ENCODE measurements at places on chromosomes 6 and 20.

DNA sequence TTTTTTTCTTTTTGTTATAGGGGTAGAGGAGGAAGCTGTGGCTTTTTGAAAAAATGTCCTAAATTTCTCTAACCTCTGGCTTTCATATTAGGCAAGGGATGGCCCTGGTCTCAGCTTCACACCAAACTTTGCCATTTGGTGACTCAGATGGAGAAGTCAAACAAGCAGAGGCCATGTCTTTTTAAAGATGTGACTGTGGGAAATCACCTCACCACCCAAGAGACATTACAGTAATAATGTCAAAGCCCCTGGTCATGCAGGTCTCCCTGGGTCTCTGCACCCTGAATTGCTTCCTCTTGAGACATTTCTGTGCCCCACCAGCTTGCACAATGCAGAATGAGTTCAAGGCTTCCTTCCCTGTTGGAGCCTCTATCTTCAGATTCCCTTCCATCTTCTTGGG, 39.5 kb upstream of the ADGRF5 start:
- DNase-seq = no peak

- DNase-seq = no peak
Observed at GRCh38 chr6:113464960-113465359, 392.2 kb upstream of the MARCKS start.

- no peak for DNase-seq
Observed at GRCh38 chr6:83308833-83309232, 115.7 kb downstream of the RWDD2A start.

DNA sequence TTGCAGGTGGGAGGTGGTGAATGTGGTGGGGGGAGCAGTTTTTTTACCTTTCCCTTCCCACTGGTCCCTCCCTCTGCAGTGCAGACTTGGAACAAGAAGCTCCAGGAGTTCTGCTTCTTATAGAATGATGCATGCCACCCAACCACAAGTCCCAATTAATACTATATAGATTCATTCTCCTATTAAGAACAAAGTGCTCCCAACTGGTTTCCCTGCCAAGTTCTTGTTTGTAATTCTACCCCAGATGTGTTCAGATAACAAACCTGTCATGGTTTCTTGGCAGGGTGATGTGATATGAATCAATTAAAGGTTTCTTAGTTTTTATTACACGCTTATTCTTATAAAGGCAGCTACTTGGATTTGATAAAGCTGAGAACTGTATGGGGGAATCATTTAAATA, 23.9 kb downstream of the HDDC2 start:
- DNase-seq = no peak

DNA sequence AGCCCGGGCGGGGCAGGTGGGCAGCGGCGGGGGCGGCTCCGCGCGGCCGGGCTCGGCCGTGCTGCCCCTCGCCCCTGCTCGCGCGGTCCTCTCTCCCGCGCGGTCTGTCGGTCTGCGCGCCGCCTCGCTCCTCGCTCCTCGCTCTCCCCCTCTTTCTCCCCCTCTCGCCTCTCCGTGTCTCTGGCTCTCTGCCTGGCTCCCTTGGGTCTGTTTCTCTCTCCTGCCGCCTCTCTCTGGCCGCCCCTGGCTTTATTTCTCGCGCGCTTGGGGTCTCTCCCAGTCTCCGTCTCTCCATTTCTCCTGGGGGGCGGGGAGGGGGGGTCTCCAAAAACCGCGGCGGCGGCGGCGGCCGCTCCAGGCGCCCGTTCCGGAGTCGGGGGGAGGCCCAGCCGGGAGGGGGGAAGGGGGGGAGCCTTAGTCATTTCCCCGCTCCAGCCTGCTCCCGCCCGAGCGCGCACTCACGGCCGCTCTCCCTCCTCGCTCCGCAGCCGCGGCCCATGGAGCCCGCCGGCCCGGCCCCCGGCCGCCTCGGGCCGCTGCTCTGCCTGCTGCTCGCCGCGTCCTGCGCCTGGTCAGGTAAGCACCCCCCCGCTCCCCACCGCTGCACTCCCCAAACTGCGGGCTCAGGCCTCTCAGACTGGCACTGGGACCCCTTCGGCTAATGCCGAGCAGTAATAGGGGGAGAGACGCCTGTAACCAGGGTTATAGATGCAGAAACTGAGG, at the start of gene SIRPA:
SIRPA (plus strand) TSS at position 457 of the 723 bp plus-strand sequence; CDS start at position 498, 41 bp downstream.
- DNase-seq = no peak

DNA sequence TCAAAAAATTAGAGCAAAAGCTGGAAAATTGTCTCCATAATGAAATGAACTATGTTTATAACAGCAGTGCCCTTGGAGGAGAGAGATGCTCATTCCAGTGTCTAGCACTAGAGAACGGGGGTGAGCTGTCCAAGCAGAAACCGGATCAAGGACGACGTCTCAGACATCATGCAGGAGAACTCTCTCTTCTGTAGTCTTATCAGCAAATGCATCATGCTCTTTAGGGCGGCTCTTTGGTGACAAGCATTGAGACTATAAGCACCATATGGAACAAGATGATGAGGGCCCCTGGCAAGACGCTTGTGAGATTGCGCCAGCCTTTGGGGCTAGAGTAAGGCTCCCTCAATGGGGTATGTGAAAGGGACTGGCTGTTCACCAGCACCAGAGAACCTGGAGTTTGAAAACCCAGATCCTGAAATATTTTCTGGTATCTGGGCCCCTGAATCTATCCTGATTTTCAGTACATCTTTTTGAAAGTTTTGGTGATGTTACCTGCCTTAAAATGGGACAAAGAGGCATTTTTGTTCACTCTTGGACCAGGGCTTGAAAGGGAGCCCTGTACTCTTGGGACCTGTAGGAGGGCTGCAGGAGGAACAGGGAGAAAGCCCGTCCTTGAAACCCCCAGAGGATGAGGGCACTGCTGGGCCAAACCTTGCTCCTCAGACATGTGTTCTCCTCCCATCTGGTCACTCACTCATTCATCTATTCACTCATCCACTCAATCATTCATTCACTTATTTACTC, 127.6 kb downstream of the TTLL2 start:
- no peak for DNase-seq

- no peak for DNase-seq
Observed at GRCh38 chr20:33337119-33337518, 54.1 kb downstream of the BPIFB1 start.

DNA sequence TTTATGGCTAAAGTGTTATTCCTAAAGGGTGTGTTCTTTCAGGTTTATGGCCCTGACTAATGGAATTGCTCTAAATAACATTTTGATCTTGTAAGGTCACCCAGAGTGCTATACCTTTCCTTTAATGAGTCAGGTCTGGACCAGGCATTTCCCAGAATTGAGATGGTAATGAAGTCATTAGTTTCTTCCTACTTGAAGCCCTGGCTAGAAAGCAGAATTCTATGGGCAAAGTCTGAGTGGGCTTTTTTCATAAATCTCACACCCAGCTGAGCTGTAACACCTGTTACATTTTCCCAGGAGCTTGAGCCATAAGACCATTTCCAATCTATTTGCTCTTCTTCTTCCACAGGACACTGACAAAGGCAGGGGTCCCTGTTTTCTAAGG, 122.0 kb upstream of the ID4 start:
- DNase-seq = no peak

GRCh38 chr20:24185791-24186190, 197.2 kb upstream of the GGTLC1 start:
- no peak for DNase-seq

DNA sequence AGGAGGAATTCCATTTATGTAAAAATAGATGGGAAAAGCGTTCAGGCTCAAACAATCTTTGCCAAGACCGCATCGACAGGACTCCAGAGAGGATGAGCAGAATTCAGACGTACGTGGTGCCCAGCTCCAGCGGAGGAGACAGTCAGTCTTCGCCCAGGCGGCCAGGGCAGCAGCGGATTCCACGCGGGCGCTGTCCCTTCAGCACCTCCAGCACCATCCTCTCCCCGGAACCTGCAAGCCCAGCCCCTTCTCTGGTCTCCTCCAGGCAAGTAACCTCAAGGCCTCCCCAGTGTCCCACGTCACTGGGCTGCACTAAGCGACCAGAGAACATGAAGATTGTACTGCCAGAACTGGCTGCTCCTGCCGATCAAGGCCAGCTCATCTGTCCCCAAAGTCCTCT, 2.8 kb upstream of the KCNQ2 start:
- DNase-seq = no peak
